ENCODE measurements at places on chromosomes 4 and X.

DNA sequence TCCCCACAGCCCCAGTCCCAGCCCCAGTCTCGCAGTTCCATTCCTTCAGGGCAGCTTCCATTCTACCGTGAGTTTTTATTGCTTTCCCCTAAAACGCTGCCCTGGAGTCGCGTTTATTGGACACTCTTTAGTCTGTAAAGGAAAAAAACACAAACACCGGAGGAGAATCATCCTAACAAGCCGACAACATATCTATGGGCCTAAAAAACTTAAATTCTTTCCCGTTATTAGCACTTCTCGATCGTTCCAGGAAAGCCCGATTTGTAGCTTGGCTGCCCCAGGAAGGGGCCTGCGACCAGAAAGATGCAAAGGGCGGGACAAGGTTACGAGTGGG is 178.5 kb downstream of the CBR4 start:
- DNase-seq: no peak

GRCh38 chr4:158912806-158913205 is 144.0 kb downstream of the FNIP2 start:
- DNase-seq: no peak

DNA sequence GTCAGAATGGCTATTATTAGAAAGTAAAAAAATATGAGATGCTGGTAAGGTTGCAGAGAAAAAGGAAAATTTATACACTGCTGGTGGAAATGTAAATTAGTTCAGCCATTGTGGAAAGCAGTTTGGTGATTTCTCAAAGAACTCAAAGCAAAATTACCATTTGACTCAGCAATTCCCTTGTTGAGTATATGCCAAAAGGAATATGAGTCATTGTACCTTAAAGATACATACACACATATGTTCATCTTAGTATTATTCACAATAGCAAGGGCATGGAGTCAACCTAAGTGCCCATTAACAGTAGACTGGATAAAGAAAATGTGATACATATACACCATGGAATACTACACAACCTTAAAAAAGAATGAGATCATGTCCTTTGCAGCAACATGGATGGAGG is 148.2 kb downstream of the COMMD8 start:
- DNase-seq: no peak

DNA sequence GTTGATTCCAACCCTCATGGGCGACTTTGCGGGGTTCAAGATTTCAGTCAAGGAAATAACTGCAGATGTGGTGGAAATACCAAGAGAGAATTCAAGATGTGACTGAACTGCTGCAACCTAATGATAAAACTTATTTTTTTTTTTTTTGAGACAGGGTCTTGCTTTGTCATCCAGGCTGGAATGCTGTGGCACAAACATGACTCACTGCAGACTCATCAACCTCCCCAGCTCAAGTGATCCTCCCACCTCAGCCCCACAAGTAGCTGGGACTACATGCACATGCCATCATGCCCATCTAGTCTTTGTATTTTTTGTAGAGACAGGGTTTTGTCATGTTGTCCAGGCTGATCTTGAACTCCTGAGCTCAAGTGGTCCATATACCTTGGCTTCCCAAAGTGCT is 19.5 kb upstream of the WDFY3 start:
- no peak for DNase-seq

GRCh38 chr4:174214101-174214878 is 69.2 kb downstream of the FBXO8 start:
- DNase-seq: peak; percentile 10

- no peak for DNase-seq
Measured at GRCh38 chr4:141788169-141788915, 152.0 kb downstream of the IL15 start.

DNA sequence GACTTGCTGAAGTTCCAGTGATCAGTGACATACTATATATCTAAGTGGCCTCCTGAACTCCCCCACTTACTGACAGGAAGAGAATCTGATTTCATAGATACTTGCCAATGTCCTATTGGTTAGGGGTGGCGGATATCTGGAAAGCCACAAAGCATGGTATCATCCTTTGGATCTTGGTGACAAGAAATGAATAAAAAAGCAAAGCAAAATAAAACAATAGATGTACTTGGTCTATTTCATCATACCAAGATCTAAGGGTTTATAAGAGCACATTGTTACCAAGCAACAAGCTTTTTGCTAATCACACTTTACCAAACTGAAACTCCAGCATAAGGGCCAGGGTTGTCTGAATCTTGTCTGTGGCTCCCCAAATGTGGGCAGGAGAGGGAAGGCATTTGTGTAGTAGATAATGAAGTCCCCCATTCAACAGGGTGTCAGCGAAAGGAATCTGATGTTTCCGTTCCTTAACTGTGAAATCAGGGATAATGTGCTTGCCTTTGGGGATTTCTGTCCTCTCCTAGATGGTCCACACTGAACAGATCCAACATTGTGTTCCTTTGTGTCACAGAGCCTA is 125.0 kb upstream of the SMIM10 start:
- no peak for DNase-seq

GRCh38 chr4:58658701-58659100 is 1548.5 kb upstream of the IGFBP7 start:
- DNase-seq: no peak

DNA sequence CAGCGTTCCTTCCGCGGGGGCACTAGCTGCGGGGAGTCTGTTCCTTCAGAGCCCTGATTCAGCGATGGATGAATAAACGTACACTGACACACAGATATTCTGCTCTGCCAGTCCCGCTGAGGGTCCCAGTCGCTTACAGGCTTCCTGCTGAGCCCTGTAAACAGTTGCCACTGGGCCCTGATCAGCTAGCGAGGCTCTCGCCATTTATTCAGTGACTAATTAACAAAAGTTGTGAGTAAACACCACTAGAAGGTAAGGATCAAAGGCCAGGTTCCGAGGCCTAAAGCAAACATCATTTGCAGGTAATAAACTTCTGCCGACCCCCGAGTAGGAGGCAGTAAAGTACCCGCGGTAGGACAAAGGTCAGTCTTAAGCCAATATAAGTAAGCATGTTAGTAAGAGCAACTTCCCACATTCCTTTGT is 442.6 kb upstream of the GALNT7 start:
- DNase-seq: no peak

DNA sequence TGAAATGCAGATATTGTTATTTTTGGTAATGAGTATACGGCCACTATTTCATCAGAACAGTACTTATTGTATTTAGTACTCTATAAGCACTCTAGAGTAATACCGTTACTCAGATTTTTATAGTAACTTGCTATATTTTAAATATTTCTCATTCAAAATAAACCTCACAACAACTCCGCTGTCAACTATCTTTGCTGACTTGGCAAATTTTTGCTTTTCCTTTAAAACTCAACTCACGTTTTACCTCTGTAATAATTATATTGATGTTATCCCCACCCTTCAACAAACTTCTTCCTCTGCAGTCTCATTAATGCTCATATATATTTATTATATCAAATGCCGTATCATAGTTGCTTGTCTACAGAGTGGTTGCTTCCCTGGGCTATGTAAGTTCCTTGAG is 9.0 kb downstream of the JCHAIN start:
- DNase-seq: no peak

DNA sequence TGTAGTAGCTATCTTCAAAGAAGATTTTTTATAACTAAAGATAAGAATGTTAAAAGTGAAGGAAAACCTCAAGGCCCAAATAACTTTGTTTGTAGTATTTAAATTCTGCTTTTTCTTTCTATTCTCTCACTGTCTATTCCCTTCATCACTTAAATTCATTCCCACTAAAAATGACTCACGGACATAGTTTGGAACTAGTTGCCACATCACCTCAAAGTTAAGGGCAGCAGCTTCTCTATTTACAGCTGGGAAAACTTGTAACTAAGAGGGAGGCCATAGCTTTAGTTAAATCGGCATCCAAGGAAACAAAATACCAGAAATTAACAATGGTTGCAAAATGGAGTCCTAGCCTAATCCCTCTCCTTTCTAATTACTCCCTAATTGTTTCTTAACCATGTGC is 325.4 kb upstream of the MAGEB2 start:
- no peak for DNase-seq

DNA sequence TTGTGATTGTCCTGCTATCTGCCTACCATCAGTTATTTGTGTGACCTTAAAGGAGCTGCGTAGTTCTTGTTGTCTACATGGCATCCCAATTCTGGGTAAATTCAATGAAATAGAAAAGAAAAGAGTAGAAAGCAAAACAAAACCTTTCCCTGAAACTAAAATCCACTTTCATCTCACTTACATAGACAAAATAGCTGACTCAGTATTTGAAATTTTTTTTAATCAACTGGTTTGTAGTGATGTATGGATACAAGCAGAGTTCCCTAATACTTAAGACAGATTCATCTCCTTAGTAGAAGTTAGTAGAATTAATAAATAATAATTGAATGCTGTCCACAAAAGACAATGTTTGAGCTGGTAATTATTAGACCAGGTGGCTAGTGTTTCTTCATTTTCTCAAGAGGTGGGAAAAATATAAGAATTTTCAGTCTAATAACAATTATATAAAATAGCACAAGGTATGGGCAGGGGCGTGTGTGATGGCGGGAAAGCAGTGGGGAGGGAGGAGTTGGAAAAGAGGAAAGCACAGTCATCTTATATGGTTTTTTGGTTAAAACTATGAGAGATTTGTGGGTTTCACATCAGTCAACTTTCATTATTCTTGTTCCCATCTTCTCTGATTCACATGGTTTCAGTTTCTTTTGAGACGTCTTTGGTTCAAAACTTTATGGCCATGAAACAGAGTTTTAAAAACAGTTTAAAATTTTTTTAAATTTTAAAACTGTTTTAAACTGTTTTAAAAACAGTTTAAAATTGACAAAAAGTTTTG is 275.2 kb downstream of the SPRY1 start:
- DNase-seq: peak; percentile 40

DNA sequence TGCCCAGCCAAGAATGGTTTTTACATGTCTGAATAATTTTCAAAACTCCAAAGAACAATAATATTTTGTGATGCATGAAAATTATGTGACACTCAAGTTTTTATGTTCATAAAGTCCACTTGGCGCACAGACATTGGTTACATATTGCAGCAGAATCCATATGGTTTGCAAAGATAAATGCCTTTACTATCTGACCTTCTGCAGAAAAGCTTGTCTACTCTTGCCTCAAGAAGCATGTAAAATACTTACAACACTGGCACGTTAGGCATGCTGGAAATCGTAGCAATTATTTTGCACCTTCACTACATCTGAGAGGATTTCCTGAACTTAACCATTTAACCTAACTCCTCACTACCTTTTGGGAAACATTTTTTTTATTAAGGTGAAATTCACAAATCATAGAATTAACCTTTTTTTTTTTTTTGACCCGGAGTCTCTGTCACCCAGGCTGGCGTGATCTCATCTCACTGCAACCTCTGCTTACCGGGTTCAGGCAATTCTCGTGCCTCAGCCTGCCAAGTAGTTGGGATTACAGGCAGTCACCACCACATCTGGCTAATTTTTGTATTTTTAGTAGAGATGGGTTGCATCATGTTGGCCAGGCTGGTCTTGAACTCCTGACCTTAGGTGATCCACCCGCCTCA is 3.5 kb upstream of the XG start:
- no peak for DNase-seq

- no peak for DNase-seq
Measured at GRCh38 chr4:20354120-20354519, 102.4 kb downstream of the SLIT2 start.

GRCh38 chr4:68499021-68499420 is 51.8 kb downstream of the TMPRSS11E start:
- DNase-seq: no peak

DNA sequence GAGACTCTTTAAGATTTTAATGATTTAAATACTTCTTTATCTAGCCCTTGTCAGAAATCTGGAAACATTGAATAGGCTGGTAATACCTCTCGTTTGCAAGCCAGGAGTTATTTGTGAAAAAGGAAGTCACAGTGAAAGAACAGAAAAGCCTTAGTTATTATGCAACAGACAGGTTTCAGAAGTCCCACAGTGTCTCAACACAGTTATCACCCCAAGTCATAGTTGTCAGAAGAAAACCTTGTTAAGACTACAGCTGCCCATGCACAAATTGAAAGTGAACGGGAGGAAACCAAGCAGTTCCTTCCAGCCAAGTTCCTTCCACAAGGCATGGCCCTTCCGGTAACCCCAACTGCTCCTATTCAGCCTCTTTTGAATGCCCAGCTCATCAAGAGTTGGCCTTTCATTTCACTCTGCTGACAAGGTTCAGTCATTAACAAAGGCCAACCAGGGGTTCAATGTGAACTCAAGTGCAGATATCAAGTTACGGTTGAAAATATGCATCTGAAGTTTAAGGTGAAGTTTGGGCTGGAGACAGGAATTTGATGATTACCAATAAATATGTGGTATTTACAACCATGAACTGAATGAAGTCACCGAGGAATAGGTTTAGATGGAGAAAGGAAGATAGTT is 15.6 kb downstream of the ALPK1 start:
- DNase-seq: no peak

DNA sequence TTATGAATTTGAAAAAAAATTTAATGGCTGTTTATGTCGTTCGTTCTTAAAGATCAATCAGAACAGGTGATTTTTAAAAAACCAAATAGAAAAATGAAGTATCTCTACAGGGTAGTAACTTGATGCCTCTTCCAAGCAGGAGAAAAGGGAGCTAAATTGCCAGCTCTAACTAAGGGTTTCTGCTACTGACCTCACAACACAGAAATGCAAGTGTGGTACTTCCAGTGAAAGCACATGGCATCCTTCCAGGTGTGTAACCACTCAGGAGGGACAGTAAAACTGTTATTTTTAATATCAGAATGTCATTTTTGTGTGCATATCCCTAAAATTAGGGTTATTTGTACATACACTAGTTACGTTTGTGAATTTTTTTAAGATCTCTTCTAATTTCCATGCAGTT is 116.8 kb upstream of the ZCCHC13 start:
- no peak for DNase-seq

DNA sequence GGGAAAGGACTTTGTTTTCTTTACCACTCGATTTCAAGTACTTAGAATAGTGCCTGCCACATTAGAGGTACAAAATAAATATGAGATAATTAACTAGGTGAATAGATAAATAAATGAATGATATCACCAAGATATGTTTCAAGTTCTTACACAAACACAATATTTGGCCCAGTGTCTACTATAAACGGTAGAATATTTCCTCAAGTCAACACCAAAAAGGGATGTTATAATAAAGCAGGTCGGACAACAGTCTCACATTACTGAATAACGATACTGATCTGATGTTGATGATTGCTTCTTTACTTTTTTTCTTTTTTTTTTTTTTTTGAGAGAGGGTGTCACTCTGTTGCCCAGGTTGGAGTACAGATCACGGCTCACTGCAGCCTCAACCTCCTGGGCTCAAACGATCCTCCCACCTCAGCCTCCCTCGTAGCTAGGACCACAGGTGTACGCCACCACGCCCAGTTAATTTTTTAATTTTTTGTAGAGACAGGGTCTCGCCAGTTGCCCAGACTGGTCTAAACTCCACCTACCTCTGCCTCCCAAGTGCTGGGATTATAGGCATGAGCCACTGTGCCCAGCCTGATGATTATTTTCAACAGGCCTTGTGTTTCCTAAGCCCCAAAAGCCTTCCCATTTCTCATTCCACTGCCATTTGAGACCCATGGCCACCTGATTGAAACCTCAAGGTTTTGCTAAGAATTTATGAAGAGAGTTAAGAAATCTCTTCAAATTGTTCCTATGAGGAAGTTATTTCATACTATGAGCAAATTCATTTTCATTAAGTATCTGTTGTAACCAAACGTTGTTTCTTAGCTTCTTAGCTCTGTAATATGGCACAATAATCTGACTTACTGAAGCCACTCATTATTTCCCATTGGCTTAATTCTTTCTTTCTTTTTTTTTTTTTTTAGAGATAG is 2.3 kb downstream of the MANBA start:
- DNase-seq: no peak

- no peak for DNase-seq
Measured at GRCh38 chrX:105451401-105451800, 230.9 kb upstream of the TEX13A start.
